ENCODE measurements at places on chromosomes 5 and 9. TPM values are rescaled to one million over a fixed set of nuclear protein-coding genes. Genes with fewer than 3 reads are reported as not detected.

Gene SET
- 214 TPM for total RNA-seq

- no peak for DNase-seq
Observed at GRCh38 chr9:91963711-91964240, 13.7 kb upstream of the ROR2 start.

- DNase-seq, result no peak
Observed at GRCh38 chr9:84899326-84899725, 229.8 kb downstream of the NTRK2 start.

Gene TLR4
- 62.8 TPM for total RNA-seq

Gene SLC46A2
- 1.1 TPM for total RNA-seq

Gene ADGRD2
- total RNA-seq, result not detected

GRCh38 chr5:66255714-66256113 is 111.6 kb downstream of the SREK1 start:
- no peak for DNase-seq

DNA sequence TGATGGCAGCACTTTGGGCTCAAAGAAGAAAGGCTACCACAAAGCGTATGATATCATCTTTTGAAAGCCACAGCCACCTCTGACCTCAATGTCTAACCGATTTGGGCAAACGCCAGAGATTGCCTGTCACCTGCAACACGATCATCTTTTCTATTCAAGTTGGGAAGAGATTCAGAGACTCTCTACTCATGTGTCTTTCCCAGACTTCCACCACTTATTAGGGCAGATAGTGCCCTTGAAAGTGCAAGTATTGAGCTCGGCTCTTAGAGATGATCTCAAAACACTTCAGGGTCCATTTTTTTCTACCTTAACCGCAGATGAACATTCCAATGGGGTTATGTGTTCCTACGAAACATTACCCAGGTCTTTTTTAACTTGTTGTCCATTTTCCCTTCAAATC is 213.7 kb downstream of the DRD1 start:
- DNase-seq, result no peak

- DNase-seq, result no peak
Observed at GRCh38 chr5:154540600-154540999, 62.6 kb upstream of the HAND1 start.

Gene IL4
- not detected for total RNA-seq

DNA sequence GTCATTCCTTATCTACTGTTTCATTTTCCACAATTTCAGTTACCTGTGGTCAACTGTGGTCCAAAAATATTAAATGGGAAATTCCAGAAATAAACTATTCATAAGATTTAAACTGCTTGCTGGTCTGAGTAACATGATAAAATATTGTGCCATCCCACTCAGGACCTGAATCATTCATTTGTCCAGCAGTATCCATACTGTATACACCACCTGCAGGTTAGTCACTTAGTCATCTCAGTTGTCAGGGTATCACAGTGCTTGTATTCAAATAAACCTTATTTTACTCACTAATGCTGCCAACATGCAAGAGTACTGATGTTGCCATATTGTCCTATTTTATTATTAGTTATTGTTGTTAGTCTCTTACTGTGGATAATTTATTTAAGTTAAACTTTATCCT is 139.7 kb downstream of the FBXO4 start:
- DNase-seq, result no peak

- DNase-seq, result no peak
Observed at GRCh38 chr5:94461131-94461530, 157.3 kb downstream of the KIAA0825 start.

GRCh38 chr9:28808042-28808441 is 1234.8 kb upstream of the C9orf72 start:
- no peak for DNase-seq

Gene ATP6V0E1
- 217 TPM for total RNA-seq

DNA sequence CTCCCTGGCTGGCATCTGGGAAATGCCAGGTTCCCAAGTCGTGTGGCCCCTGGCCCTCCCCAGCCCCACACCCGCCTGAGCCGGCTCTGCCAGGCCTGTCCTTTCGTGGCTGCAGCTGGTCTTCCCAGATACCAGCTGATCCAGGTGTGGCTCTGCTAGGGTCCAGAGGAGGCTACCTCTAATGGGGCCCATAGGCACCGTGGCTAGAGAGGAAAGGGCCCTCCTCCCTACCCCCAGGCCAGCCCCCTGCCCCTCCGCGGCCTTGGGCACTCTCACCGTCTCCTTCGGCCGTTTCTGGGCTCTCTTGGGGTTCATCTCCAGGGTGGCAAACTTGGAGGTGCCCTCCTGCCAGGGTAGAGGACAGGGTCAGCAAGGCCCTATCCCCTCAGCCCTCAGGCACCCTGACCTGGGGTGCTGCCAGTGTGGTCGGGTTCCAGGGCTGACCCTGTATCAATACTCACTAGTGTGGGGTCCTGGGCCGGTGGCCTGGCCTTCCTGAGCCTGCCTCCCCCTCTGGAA is 17.0 kb downstream of the RALGDS start:
- peak; percentile 72 for DNase-seq

Gene TRPM3
- 4.3 TPM for total RNA-seq

Gene OTP
- not detected for total RNA-seq

DNA sequence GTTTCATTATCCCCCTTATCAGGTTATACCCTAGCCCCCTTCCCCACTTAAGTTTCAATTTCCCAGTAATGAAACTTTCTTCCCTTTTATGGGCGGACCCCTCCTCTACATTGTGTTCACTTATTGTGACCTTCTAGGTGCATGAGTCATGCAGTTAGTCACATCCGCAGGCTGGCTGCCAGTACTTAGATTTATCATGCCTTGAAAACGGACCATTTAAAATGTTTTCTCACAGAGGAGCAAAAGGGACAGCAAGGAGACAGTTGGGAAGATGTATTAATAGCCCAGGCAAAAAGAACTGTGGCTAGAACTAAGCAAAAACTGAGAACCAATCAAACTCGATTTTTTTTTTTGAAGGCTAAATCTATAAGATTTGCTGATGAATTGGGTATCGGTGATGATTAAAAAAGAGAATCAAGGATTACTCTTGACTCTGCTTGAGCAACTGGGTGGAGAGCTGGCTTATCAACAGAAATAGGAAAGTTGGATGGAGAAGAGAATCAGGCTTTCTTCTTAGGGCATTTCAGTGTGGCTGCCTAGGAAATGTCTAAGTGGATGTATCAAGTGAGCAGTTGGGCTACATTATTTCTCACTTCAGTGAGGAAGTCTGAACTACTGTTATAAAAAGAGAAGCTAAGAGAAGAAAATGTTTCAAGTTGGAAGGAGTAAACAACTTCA is 615.0 kb downstream of the HINT1 start:
- no peak for DNase-seq

Gene PLEKHG4B
- total RNA-seq, result 0.51 TPM

Gene ARHGEF37
- total RNA-seq, result 3.5 TPM

GRCh38 chr5:82330530-82331270 is 52.5 kb upstream of the RPS23 start:
- no peak for DNase-seq

Gene EFNA5
- 24.0 TPM for total RNA-seq

DNA sequence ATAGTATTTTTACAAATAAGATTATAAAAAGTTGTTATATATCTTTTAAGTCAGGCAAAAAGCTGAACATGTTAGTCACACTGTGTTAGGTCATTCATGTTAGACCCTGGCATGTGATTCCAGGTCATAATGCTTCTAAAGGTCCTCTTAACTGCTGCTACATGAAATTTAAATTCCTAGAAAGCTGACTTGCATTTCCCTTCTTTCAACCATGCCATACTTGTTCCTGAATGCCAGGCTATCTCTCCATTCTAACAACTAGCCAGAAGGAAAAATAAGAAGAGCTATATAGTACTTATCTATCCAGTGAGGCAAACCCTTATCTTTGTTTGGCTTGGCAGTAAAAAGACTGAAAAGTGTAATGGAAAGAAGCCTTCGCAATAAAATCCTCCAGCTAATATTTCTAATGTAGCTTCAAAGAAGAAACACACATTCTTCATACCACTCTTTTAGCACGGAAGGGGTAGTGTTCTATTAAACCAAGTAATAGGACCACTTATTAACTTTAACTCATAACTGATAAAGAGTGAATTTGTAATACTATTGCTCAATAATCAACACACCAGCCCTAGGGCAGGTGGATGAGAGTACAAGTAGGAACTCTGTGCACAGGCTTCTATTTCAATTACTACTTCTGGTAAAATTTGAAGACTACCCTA is 310.2 kb downstream of the PDE4D start:
- DNase-seq, result no peak

Gene ELOVL7
- total RNA-seq, result 6.0 TPM

Gene PDLIM7
- total RNA-seq, result 142 TPM

All from spleen (tissue), 13 donors.